NCI-H2171 treated with DMSO at 0.1 percent for 48 hours (cell line): ENCODE measurements at places on chromosomes 4 and X.

GRCh38 chr4:61194571-61194970 lies 5.6 kb upstream of the ADGRL3 start:
- no peak for DNase-seq

DNA sequence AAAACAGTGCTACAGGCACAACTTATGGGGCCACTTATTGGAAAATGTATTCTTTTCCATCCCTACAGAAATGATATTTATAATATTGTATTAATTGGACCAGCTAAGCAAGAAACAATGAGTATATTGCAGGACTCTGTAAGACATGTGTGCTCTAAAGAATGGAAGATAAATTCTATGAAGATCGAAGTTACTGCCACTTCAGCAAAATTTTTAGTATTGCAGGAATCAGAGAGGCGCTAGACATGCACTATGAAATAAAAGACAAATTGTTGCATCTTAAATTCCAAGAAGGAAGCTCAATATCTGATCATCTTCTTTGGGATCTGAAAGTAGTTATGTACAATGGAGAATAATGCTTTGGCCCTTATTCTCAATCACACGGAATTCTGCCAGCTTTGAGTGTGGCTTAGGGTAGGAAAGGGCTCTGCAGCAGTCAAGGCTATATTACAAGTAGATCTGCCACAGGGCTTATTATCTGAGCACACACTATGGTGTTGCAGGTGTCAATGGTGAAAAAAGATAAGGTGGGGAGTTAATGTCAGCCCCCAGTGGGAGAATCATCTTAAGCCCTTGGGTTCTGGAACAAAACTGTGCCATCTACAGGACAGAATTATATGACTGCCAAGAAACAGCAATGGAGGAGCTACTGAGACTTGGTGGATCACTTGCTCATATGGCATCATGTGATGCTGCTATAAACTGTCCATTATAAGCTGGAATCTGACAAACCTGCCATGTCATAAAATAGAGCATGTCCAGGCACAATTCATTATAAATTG lies 334.0 kb upstream of the NDST3 start:
- no peak for DNase-seq

DNA sequence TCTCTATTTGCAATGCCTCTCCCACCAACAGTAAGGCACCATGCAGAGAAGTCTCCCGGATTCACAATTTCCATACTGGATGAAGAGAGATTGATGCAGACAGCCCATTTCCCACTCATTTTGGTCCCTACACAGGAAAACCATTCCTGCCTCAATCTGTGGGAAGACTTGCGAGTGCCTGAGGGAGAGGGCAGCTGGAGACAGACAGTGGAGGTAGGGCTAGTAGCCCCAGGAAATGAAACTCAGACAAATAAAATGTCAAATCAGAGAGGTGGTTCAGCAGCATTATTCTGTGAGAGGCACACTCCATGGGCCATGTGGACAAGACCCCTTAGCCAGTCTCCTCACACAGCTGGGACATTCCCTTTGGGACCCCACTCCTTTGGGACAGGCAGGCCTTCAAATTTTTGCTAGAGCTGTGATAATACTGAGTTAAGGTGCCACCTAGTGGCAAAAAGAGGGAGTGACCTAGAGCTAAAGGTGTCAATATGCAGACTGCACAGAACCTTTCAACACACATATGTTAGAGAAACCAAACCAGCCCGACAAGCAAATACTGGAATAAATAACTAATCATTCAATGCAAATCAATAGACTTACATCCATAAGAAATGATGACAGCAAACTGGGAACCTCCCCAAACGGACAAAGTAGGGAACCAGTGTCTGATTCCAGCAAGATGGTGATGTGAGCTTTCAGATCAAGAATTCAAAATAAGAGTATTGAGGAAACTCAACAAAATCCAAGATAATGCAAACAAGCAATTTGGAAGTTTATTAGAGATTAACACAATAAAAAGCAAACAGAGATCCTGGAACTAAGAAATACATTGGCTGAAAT lies 1865.3 kb upstream of the AGA start:
- DNase-seq = peak; percentile 0

DNA sequence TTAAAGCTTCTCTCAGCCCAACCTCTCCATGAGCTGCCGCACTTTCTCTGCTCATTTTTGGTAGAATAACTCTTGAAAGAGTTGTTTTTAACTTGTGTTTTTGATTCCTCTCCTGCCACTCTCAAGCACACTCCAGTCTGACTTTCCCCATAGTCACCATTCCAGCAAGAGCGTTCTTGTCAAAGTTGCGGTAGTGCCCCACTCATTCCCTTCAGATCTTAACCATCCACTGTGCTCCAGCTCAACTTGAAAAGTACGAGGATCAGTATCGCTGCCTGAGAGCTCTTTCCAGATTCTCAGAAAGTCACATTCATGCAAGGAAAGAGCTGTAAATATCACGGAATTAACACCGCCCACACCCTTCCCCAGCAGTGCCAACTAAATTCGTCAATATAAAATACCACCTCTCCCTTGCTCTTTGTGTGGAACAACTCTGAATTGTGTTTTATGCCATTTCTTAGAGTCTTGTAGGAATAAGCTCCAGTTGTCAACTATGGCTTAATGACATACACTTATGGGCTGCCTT lies 59.7 kb upstream of the IL15 start:
- DNase-seq = no peak

- DNase-seq = no peak
Measured at GRCh38 chr4:3599951-3600350, 67.7 kb upstream of the LRPAP1 start.
